PC-3 (cell line): ENCODE measurements at places on chromosomes 12 and 14. TPM values are rescaled to one million over a fixed set of nuclear protein-coding genes. Genes with fewer than 3 reads are reported as not detected.

- no peak for DNase-seq
Observed at GRCh38 chr12:559906-560455, 100.2 kb downstream of the B4GALNT3 start.

DNA sequence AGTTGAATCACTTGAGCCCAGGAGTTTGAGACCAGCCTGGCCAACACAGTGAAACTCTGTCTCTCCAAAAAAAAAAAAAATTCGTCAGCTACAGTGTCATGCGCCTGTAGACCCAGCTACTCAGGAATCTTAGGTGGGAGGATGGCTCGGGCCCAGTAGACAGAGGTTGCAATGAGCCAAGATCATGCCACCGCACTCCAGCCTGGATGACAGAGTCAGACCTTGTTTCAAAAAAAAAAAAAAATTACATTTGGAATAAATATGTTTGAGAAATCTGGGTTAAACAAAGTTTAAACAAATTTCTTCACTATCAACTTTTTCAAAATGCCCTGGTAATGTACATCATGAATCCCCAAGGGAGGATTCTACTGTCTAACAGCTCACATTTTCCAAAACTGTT is 187.0 kb upstream of the RASSF8 start:
- DNase-seq: no peak

DNA sequence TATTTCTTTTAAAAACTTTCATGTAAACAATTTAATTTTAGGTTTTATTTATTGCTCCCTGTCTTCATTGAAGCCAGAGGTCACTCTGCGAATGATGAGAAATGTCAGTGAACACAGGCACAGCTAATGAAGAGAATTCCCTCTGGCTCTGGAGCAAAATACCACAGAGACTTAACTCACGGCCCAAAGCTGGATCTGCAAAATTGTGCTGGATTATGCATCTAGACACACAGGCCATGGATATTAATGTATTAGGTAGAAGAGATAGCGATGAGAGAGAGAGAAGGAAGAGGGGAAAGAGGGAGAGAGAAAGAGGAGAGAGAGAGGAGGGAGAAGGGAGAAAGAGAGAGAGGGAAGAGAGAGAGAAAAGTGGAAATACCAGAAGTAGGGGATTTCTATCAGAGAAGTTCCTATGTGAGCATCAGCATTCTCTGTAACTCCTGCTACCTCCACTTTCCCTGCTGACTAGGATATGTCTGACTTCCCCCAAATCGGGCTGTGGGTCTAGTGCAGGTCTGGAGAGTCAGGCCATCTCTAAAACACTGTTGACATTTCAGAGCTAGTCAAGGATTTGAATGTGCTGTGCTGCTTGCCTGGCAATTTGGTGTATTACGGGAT is 3.7 kb downstream of the ARHGDIB start:
- no peak for DNase-seq

NKX2-1 gene
- not detected in 2 replicates for total RNA-seq

PIWIL1 gene
- not detected in 2 replicates for total RNA-seq
